Central memory CD8-positive, alpha-beta T cell (primary cell): ENCODE measurements at places on chromosomes 5 and 9.
A peak's percentile ranks its signal among the peaks of the same experiment; 100 is the strongest.

- H3K4me3 ChIP-seq = no peak overlapping the region
- DNase-seq = no peak
- H3K4me1 ChIP-seq = no peaks in the 10 kb centered on the region
Measured at GRCh38 chr9:8736805-8737204, 937.2 kb upstream of the DMAC1 start.

DNA sequence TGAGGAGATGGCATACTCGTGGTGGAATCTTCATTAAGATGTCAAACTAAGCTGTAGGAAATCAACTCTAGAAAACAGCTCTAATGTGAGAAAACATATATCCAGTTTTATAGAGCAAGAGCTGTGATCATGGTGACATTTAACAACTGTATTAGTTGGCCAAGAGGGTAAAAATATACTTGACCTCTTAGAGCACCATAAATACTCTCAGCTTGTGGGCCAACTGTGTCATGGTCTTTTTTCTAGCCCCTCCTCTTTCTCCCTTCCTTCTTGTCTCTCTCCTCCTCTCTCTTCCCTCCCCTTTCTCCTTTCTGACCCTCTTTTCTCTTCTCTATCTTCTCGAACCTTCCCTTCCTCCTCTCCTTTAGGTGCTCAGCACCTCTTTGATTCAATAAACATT is 54.7 kb downstream of the TMC1 start:
- H3K27me3 ChIP-seq = peaks cover 15% of the 10 kb centered on the region
- H3K36me3 ChIP-seq = no peaks in the 10 kb centered on the region
- DNase-seq = no peak
- no peak overlapping the region for H3K4me3 ChIP-seq
- no peaks in the 10 kb centered on the region for H3K4me1 ChIP-seq

DNA sequence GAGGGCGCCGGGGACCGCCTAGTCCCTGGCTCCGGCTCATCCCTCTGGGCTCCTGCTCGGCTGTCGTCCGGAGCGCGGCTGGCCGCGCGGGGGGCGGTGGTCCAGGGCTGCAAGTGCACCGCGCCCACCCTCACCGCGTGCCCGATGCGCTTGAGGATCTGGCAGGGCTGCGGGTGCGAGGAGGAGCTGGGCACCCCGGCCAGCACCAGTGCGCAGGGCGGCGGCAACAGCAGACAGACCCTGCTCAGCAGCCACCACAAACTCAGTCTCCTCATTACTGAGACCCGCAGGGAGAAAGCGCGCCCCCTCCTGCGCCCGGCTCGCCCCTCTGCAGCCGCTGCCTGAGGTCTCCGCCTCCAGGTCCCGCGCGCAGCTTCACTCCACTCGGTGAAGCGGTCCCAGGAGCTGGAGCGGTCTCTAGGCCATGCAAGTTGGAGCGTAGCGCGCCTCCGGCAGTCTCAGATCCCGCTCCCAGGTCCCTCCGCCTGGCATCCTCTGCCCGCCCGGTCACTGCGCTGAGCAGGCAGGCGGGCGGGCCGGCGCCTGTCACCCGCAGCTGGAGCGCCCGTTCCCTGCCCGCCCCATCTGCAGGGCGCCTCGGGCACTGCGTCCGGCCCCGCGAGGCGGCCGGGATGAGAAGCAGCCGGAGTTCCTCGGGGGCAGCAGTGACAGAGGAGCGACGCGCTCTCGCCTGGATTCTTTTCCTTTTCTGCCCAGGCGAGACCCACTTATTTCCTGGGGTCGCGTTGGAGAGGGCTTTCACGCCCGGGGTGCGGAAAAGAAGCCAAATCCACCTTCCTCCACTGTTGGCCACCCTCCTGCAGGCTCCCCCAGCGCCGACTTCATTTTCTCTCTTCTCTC is 512 bp downstream of the GRIN3A start:
- no peaks in the 10 kb centered on the region for H3K4me1 ChIP-seq
- H3K4me3 ChIP-seq = no peak overlapping the region
- DNase-seq = no peak
- no peak overlapping the region for H3K27ac ChIP-seq
- H3K27me3 ChIP-seq = peaks cover 47% of the 10 kb centered on the region

DNA sequence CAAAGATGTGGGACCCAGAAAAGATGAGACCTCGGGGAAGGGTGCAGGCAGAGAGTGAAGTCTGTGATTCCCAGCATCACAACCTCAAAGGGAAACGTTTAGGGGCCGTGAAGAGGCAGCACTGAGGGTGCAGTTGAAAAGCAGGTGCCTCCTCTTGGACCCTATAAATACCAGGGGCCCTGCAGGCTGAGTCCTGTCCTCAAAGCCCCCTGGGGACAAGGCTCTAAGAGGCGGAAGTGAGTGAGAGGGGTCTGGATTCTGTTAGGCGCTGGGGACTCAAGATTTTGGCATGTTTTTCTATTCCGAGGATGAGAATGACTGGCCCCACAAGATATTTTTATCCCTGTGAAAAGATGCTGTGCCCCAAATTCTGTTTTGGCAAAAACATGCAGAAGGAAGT is 107.8 kb downstream of the THBS4 start:
- H3K27ac ChIP-seq = peak overlapping the region; percentile 76
- peaks cover 31% of the 10 kb centered on the region for H3K36me3 ChIP-seq
- H3K4me1 ChIP-seq = peaks cover 16% of the 10 kb centered on the region
- no peak overlapping the region for H3K4me3 ChIP-seq
- no peaks in the 10 kb centered on the region for H3K27me3 ChIP-seq

DNA sequence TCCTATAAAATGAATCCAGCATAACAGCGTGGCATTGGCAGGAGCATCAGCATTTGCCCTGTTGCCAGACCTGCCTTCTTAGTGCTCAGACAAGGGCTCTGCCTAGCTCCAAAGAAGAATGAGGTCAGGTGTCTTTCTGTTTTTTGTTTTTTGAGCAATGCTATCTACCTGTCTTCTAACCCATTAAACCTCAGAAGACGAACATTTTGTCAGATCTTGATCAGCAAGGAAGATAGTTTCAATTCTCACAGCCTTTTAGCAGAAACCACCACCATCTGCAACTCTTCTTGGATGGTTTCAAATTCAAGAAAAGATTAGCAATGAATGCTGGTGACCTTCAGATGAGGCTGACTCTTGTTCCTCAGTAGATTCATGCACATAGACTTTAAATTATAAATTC is 103.5 kb upstream of the IQGAP2 start:
- peaks cover 25% of the 10 kb centered on the region for H3K4me1 ChIP-seq
- no peak overlapping the region for H3K4me3 ChIP-seq
- DNase-seq = no peak
- H3K27me3 ChIP-seq = no peaks in the 10 kb centered on the region
- H3K36me3 ChIP-seq = no peaks in the 10 kb centered on the region
- H3K27ac ChIP-seq = no peak overlapping the region

DNA sequence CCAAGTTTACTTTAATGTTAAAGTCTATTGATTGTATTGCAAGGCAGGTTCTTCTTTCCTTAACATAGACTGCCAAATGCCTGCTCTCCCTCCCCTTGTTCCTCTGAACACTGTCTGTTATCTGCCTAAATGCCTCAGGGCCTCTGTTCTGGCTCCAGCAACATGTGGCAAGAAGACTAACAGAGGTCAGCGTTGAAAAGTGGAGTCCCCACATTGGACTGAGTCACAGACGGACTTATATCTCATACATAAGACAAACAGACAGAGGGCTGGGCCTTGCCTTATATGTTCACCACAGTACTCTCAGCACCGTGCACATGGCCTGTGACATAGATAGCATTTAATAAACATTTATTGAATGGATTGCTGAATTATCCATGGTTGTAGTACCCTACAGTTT is 91.4 kb downstream of the TSSK1B start:
- H3K36me3 ChIP-seq = no peaks in the 10 kb centered on the region
- no peak for DNase-seq
- H3K27ac ChIP-seq = no peak overlapping the region
- H3K4me3 ChIP-seq = no peak overlapping the region
- H3K27me3 ChIP-seq = peaks cover 48% of the 10 kb centered on the region
- no peaks in the 10 kb centered on the region for H3K4me1 ChIP-seq

DNA sequence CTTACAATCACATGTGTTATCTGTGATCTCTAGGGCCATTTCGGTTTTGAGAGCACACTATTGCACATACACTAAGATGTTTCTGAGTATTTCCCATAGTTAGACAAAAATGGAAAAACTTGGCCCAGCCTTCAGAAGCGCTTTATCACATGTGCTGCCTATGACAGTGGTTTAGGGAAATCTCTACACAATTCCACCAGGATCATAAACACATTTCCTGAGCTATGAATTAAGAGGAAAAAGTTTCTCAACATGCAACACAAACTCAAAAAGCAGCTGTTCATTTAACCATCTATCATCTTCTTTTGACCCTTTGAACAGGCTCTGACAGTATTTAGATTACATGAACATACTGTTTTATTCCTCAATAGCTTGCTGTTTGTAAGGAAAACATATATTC is 15.1 kb downstream of the FGF1 start:
- H3K4me1 ChIP-seq = no peaks in the 10 kb centered on the region
- no peak overlapping the region for H3K4me3 ChIP-seq
- H3K36me3 ChIP-seq = no peaks in the 10 kb centered on the region
- no peak for DNase-seq

- H3K36me3 ChIP-seq = peaks cover 2% of the 10 kb centered on the region
- DNase-seq = no peak
- no peaks in the 10 kb centered on the region for H3K4me1 ChIP-seq
- no peak overlapping the region for H3K27ac ChIP-seq
- H3K27me3 ChIP-seq = peaks cover 32% of the 10 kb centered on the region
- no peak overlapping the region for H3K4me3 ChIP-seq
Measured at GRCh38 chr9:105055917-105056316, 128.0 kb upstream of the ABCA1 start.

GRCh38 chr9:89923961-89924504 is 319.2 kb downstream of the GADD45G start:
- no peak overlapping the region for H3K27ac ChIP-seq
- DNase-seq = no peak
- H3K4me1 ChIP-seq = no peaks in the 10 kb centered on the region
- no peaks in the 10 kb centered on the region for H3K36me3 ChIP-seq
- no peak overlapping the region for H3K4me3 ChIP-seq

GRCh38 chr5:143302341-143303045 is 101.0 kb downstream of the NR3C1 start:
- H3K4me1 ChIP-seq = peaks cover 34% of the 10 kb centered on the region
- no peak for DNase-seq
- H3K27ac ChIP-seq = no peak overlapping the region
- H3K36me3 ChIP-seq = peaks cover 32% of the 10 kb centered on the region
- no peaks in the 10 kb centered on the region for H3K27me3 ChIP-seq

- H3K27ac ChIP-seq = no peak overlapping the region
- H3K4me3 ChIP-seq = no peak overlapping the region
- DNase-seq = no peak
- no peaks in the 10 kb centered on the region for H3K27me3 ChIP-seq
- H3K36me3 ChIP-seq = no peaks in the 10 kb centered on the region
Measured at GRCh38 chr9:109986521-109986991, 206.6 kb downstream of the PALM2AKAP2 start.

DNA sequence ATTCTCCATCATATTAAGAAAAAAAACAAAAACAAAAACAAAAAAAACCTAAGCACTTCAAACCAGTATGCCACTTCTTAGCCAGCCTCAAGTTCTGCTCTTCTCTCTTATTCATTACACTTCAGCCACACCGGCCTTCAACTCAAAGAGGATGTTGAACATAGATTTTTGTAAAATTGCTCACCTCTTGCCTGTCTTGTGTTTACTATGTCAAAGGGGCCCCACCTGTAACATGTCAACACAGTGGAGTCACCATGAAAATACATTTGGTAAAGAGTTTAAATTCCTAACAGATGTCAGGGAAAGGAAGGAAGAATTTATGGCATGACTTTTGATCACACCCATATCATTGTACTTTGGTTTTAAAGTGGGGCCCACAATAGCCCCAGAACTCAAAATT is 121.1 kb upstream of the GHR start:
- H3K36me3 ChIP-seq = no peaks in the 10 kb centered on the region
- H3K27ac ChIP-seq = no peak overlapping the region
- DNase-seq = no peak
- no peaks in the 10 kb centered on the region for H3K4me1 ChIP-seq

- H3K4me1 ChIP-seq = no peaks in the 10 kb centered on the region
- no peaks in the 10 kb centered on the region for H3K36me3 ChIP-seq
- H3K4me3 ChIP-seq = no peak overlapping the region
Measured at GRCh38 chr5:6886866-6887265, 173.6 kb downstream of the TENT4A start.

DNA sequence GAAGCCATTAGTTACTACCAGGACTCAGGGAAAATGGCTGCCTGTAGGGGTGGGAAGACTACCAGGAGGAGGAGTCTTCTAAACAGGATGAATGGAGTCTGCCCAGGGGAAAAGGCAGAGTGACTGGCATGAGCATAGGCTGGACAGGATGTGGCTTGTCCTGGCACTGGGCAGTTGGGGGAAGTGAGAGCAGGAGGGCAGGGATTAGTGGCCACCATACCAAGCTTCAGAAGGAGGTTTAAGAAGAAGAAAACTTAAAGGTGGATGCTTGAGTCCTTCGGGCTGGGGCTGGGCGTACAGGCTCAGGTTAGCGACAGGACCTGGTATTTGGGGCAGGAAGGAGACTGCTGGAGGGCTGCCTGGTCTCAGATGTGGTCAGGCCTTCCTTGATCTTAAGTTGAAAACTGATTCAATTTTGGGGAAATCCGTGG is 5.0 kb upstream of the NSD1 start:
- peaks cover 22% of the 10 kb centered on the region for H3K4me1 ChIP-seq
- peak overlapping the region; percentile 39 for H3K4me3 ChIP-seq
- no peak for DNase-seq
- H3K27me3 ChIP-seq = no peaks in the 10 kb centered on the region
- peaks cover 5% of the 10 kb centered on the region for H3K36me3 ChIP-seq

DNA sequence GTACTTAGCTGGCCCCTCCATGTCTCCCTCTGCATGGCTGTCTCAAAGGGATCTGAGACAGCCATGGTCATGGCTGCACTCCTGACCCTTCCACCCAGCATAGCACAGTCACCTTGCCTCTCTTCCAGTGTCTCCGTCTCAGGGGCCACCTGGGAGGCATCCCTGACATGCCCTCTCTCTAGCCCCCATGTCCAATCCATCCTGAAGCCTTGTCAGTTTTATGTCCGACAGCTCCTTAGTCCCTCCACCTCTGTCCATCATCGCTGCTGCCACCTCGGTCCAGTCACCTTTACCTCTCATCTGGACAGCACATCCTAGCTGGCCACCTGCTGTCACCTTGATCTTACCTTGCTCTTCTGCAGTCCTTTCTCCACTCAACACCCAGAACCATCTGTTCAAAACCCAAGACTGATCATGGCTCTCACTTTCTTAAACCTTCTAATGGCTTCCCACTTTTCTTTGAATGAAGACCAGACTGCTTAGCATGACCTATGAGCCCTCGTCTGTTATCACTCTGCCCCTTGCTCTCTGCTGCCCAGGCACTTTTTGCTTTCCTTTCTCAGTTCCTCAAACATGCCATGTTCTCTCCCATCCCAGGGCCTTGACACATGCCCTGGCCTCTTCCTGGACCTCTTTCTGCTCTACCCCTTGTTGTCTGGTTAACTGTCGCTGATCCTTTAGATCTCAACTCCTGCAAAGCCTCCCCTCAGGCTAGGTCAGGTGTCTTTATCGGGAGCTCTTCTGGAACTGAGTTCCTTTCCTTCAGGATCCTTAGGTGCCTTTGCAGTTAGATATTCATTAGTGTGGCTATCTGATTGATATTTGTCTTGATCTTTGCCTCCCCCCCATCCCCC is 181.8 kb upstream of the PITX1 start:
- no peak overlapping the region for H3K27ac ChIP-seq
- H3K27me3 ChIP-seq = peaks cover 21% of the 10 kb centered on the region
- no peaks in the 10 kb centered on the region for H3K4me1 ChIP-seq
- DNase-seq = no peak
- no peaks in the 10 kb centered on the region for H3K36me3 ChIP-seq
